CD4-positive, alpha-beta T cell (primary cell): ENCODE measurements at places on chromosomes 1 and 21.

GRCh38 chr1:46301808-46302640 is 1.4 kb downstream of the LRRC41 start:
- H3K4me1 ChIP-seq = peaks cover 52% of the 10 kb centered on the region
- peak overlapping the region; percentile 98 for H3K4me3 ChIP-seq
- peak; percentile 55 for DNase-seq
- peaks cover 12% of the 10 kb centered on the region for H3K36me3 ChIP-seq

GRCh38 chr1:235910357-235911299 is 43.9 kb upstream of the LYST start:
- no peak overlapping the region for H3K27ac ChIP-seq
- H3K4me3 ChIP-seq = no peak overlapping the region
- DNase-seq = no peak
- no peaks in the 10 kb centered on the region for H3K36me3 ChIP-seq
- H3K4me1 ChIP-seq = no peaks in the 10 kb centered on the region

DNA sequence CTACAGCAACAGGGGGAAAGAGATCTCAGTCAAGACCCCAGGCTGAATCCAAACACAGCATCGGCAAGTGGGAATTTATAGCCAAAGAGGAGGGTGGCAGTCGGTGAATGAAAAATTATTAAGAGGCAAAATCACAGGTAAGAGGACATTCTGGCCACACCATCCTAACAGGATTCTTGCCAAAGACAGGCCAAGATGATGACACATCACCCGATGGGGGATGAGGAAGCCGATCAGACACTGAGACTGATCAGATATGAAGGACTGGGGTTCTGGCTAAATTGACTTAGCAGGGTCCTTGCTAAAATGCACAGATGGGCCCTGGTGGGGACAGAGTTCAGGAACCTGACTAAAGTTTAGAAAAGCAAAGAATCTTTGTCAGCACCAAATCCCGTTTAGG is 402.2 kb downstream of the SMYD3 start:
- H3K36me3 ChIP-seq = no peaks in the 10 kb centered on the region
- no peak overlapping the region for H3K4me3 ChIP-seq
- DNase-seq = no peak
- H3K27me3 ChIP-seq = no peaks in the 10 kb centered on the region

- H3K36me3 ChIP-seq = peaks cover 3% of the 10 kb centered on the region
- H3K4me3 ChIP-seq = no peak overlapping the region
- H3K4me1 ChIP-seq = peaks cover 5% of the 10 kb centered on the region
- DNase-seq = no peak
Observed at GRCh38 chr1:90925928-90926869, 95.6 kb downstream of the ZNF644 start.

GRCh38 chr1:208002672-208003071 is 91.7 kb upstream of the CD34 start:
- no peak overlapping the region for H3K27ac ChIP-seq
- H3K4me3 ChIP-seq = no peak overlapping the region
- DNase-seq = no peak

- no peaks in the 10 kb centered on the region for H3K4me1 ChIP-seq
- H3K27me3 ChIP-seq = no peaks in the 10 kb centered on the region
- DNase-seq = no peak
- H3K27ac ChIP-seq = no peak overlapping the region
- H3K4me3 ChIP-seq = no peak overlapping the region
Observed at GRCh38 chr1:29090937-29091618, 32.6 kb downstream of the TMEM200B start.

GRCh38 chr1:165616054-165616612 is 14.9 kb upstream of the MGST3 start:
- no peaks in the 10 kb centered on the region for H3K36me3 ChIP-seq
- H3K4me1 ChIP-seq = no peaks in the 10 kb centered on the region
- DNase-seq = no peak
- H3K27me3 ChIP-seq = peaks cover 9% of the 10 kb centered on the region
- no peak overlapping the region for H3K27ac ChIP-seq

DNA sequence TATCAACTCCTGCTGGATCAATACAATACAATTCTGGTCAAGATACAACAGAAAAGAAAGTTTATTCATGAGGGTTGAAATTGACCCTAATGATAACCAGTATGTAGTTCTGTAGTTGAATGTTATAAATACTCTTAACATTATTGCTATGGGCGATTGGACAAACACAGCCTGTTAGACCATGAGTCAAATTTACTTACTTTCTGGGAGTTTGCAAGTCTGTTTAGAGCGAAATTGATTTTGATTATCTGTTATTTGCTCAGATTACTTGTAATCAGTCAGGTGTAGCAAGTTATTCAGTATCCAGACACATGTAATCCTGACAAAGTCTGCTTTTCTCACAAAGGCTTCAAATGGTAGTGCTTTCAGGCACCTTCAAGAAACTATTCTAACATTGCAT is 216.6 kb upstream of the B3GALT2 start:
- no peaks in the 10 kb centered on the region for H3K4me1 ChIP-seq
- no peaks in the 10 kb centered on the region for H3K36me3 ChIP-seq
- H3K27me3 ChIP-seq = no peaks in the 10 kb centered on the region
- no peak overlapping the region for H3K4me3 ChIP-seq

GRCh38 chr1:182207300-182207699 is 145.8 kb upstream of the ZNF648 start:
- H3K4me3 ChIP-seq = no peak overlapping the region
- H3K36me3 ChIP-seq = no peaks in the 10 kb centered on the region
- DNase-seq = no peak
- H3K27ac ChIP-seq = no peak overlapping the region
- H3K27me3 ChIP-seq = no peaks in the 10 kb centered on the region

GRCh38 chr1:246147524-246148461 is 359.3 kb downstream of the SMYD3 start:
- H3K36me3 ChIP-seq = no peaks in the 10 kb centered on the region
- DNase-seq = no peak
- H3K27ac ChIP-seq = no peak overlapping the region

- no peaks in the 10 kb centered on the region for H3K4me1 ChIP-seq
- DNase-seq = no peak
- H3K27me3 ChIP-seq = peaks cover 9% of the 10 kb centered on the region
- H3K36me3 ChIP-seq = no peaks in the 10 kb centered on the region
Observed at GRCh38 chr1:181504399-181504842, 21.1 kb downstream of the CACNA1E start.

- peaks cover 3% of the 10 kb centered on the region for H3K36me3 ChIP-seq
- no peak for DNase-seq
- peaks cover 60% of the 10 kb centered on the region for H3K4me1 ChIP-seq
Observed at GRCh38 chr1:32816676-32817158, 441 bp downstream of the YARS1 start.

DNA sequence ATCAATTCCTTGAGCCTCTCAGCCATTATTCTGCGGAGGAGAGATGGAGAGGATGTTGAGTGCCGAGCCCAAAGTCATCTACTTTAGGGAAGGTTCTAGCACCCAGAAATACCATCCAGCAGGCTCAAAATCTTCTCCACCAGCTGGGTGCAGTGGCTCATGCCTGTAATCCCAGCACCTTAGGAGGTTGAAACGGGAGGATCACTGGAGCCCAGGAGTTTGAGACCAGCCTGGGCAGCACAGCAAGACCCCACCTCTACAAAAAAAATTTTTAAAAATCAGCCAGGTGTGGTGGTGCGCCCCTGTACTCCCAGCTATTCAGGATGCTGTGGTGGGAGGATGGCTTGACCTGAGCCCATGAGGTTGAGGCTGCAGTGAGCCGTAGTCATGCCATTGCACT is 39.5 kb upstream of the CAPZB start:
- H3K27me3 ChIP-seq = no peaks in the 10 kb centered on the region
- DNase-seq = no peak
- H3K27ac ChIP-seq = no peak overlapping the region
- H3K4me3 ChIP-seq = no peak overlapping the region
- H3K36me3 ChIP-seq = no peaks in the 10 kb centered on the region

- H3K27me3 ChIP-seq = no peaks in the 10 kb centered on the region
- no peaks in the 10 kb centered on the region for H3K4me1 ChIP-seq
- H3K36me3 ChIP-seq = no peaks in the 10 kb centered on the region
- no peak overlapping the region for H3K27ac ChIP-seq
- no peak overlapping the region for H3K4me3 ChIP-seq
Observed at GRCh38 chr1:237556911-237557310, 333.8 kb downstream of the ZP4 start.

DNA sequence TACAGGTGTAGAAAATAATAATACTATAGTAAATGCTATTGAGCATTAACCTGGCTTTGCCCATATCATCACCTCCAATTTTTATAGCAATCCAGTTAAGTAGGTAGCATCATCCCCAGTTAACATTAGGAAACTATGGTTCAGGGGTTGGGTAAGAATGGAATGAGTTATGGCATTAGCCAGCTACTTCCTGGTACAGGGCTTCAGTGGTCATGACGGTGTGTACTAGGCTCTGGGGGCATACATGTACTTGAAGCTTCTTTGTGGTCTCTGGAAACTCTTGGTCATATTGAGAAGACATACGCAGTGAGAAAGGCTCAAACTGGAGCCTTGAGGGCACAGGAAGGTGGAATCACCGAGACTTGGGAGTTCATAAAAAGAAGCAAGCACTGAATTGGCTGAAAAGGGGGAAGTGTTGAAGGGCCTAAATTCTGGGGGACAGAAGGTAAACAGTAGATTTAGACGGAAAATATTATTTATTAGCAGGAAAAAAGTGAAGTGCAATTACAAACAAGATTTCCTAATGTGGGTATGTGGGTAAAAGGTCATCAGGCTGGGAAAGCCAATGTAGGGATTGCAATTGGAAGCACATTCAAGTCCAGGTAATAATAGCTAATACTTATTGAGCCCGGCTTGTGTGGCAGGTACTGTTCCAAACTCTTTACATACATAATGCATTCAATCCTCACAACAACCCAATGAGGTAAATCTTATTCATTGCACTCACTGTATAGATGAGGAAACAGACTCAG is 114.2 kb upstream of the ATP1A1 start:
- H3K27me3 ChIP-seq = no peaks in the 10 kb centered on the region
- H3K36me3 ChIP-seq = no peaks in the 10 kb centered on the region
- no peak overlapping the region for H3K27ac ChIP-seq
- peaks cover 11% of the 10 kb centered on the region for H3K4me1 ChIP-seq
- DNase-seq = no peak

DNA sequence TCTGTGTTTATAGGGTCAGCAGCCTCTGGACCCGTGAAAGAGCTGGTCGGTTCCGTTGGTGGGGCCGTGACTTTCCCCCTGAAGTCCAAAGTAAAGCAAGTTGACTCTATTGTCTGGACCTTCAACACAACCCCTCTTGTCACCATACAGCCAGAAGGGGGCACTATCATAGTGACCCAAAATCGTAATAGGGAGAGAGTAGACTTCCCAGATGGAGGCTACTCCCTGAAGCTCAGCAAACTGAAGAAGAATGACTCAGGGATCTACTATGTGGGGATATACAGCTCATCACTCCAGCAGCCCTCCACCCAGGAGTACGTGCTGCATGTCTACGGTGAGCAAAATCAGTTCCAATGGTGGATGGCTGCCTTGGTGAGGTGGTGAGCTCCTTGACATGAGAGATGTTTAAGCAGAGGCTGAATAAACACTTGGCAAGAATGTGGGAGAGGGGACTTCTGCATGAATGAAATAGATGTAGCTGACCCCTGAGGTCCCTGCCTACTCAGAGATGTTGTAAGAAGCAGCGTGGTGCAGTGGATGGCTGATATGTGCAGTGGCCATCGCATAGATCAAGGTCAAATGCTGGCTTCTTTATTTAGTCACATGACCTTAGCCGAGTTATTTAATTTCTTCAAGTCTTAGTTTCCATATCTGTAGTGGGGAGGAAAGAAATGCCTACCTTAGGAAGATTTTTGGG is 9.3 kb downstream of the SLAMF7 start:
- no peak overlapping the region for H3K4me3 ChIP-seq
- H3K36me3 ChIP-seq = no peaks in the 10 kb centered on the region
- H3K27me3 ChIP-seq = no peaks in the 10 kb centered on the region
- peaks cover 23% of the 10 kb centered on the region for H3K4me1 ChIP-seq

DNA sequence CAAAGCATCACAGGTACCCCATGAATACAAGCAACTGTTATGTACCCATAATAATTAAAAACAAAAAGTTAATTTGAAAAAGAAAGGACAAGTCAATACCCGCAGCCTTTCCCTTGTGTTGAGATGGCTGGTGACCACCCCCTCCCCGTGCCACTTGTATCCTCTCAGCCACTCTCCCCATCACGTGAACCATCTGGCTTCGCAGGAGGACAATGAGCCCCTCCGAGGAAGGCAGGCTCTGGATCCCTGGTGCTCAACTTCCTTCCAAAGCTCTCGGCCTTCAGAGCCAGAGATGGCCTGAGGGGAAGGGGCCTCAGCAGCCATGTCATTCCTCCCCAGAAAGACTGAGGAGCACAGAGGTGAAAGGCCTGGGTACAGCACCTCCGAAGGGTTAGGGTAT is 120.4 kb upstream of the RAB4A start:
- H3K4me3 ChIP-seq = no peak overlapping the region
- no peaks in the 10 kb centered on the region for H3K36me3 ChIP-seq
- H3K27ac ChIP-seq = no peak overlapping the region
- H3K27me3 ChIP-seq = no peaks in the 10 kb centered on the region

- no peak for DNase-seq
- H3K4me3 ChIP-seq = no peak overlapping the region
- no peak overlapping the region for H3K27ac ChIP-seq
- H3K4me1 ChIP-seq = peaks cover 24% of the 10 kb centered on the region
- peaks cover 12% of the 10 kb centered on the region for H3K36me3 ChIP-seq
- no peaks in the 10 kb centered on the region for H3K27me3 ChIP-seq
Observed at GRCh38 chr1:33176362-33176850, 5.4 kb downstream of the TRIM62 start.
